Keratinocyte (primary cell): ENCODE measurements at places on chromosomes 12 and 14.

DNA sequence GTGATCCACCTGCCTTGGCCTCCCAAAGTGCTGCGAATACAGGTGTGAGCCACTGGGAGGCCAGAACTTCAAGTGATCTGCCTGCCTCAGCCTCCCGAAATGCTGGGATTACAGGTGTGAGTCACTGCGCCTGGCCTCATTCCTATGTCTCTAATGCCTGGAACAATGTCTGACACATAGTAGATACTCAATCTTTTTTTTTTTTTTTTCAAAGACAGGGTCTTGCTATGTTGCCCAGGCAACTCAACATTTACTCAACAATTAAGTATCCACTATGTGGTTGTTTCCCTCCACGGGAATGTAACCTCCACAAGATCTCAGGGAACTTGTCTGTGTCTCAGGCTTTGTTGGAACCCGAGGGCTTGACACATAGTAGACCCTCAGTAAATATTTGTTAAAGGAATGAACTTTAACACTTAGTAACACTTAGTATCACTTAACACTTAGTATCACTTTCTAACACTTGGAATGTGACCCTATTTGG is 3.0 kb upstream of the TMEM120B start:
- peak; percentile 61 for DNase-seq

DNA sequence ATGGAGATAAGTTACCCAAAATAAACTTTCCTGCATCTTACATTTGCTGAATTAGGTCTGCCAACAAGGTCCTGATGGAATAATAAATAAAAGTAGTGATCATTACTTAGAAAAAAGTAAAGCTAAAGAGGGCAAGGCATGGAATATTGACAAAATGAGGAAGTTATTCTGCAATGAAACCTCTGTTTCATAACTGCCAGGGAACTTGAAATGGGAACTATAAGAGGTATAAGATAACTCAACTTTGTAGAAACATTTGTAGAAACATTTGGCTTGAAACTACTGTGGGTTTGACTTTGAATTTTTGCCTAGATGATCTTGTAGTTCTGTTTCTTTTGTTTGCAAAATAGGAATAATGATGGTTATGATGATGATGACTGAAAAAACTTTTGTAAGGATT is 18.7 kb upstream of the YBX3 start:
- no peak for DNase-seq

DNA sequence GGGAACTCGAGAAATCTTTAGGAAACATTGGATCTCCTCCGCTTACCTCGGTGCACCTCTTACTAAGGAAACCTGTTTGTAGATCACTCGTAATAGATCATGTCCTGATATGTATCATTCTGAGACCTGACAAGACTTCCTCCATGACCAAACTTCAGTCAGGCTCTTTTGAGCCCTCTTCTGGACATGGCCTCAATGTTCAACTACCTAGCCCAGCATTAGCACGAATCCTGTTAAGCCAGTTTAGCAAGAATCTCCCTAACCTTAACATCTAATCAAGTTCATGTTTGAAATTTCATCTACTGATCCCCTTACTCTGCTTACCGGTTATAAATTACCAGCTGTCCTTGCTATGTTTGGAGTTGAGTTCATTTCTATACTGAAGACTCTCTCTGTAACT is 713.9 kb upstream of the USP15 start:
- no peak for DNase-seq

DNA sequence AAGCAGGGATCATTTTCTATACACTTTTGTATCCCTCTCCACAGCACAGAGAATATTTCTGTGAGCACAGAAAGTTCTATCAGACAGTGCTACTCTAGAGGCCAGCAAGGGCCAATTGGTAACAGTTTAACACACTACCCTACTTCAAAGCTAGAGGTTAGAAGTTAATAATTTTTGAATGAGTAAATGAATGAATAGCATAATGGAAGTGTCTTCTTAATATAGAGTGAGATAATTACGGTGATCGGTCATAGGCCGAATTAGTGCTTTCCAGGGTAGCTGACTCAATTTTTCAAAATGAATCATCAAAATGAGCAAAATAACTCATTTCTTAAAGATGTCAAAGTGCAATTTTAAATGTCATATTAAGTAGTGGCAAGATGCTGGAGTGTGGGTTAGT is 67.0 kb upstream of the CCDC198 start:
- no peak for DNase-seq

- no peak for DNase-seq
Measured at GRCh38 chr12:57939291-57939690, 2.1 kb upstream of the ATP23 start.

DNA sequence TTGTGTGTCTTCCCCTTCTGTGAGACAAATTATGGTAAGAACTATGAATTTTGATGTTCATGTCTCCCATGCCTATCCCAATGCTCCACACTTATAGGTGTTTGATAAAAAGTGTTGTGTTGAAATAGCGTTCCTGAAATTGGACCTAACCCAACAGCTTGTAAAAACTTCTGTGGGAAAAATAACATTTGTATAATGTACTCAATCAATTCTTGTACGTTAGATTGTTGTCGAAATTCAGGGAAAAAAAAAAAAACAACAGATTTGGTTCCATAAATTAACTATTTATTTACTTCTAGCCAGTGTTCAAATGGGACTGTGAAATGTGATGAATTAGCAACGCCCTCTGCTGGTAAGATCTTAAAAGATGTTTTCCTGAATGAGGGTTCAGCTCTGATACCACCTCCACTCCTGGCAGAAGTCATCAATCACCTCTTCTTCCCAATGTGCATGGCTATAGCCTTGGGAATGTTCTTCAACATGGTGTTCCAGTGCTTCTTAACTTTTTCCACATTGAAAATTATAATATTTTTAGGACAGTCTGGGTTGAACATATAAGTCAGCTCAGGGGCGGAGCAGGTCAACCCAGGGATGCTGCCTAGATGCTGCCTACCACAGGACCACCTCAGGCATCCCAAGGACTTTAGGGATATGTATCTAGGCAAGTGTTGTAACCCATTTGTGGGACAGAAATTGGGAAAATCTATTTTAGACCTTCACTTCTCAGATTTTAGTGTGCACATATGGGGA is 170.6 kb downstream of the OTOGL start:
- no peak for DNase-seq
